ENCODE measurements at places on chromosomes 4 and X.

- no peak for DNase-seq
Measured at GRCh38 chrX:130531066-130531465, 129.3 kb downstream of the RBMX2 start.

GRCh38 chr4:19494961-19495360, 756.7 kb upstream of the SLIT2 start:
- DNase-seq: no peak

DNA sequence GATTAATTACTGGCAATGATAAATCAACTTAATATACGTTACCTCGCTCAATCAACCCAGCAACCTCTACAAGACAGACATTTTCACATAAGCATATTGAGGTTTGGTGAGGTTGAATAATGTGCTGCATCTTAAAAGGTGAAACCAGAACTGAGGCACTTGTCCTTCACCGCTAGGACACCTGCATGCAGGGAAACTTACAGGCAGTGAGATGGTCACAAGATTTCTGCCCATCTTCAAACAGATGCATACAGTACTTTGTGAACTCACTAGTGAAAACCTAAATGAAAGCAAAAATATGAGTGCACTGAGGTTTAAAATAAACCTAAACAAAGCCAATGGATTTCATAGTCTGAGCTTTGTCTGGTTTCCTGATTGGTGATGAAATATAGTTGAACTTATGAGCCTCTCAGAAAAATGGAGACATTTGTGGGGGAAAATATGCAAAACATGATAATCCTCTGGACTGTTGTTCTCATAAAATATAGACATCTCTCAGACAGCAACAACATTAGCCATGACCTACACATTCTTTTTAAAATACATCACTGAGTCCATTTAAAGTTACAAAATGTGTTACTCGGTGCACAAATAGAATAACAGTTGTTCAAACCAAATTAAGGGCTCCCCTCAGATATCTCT, 20.9 kb upstream of the PRSS12 start:
- no peak for DNase-seq

DNA sequence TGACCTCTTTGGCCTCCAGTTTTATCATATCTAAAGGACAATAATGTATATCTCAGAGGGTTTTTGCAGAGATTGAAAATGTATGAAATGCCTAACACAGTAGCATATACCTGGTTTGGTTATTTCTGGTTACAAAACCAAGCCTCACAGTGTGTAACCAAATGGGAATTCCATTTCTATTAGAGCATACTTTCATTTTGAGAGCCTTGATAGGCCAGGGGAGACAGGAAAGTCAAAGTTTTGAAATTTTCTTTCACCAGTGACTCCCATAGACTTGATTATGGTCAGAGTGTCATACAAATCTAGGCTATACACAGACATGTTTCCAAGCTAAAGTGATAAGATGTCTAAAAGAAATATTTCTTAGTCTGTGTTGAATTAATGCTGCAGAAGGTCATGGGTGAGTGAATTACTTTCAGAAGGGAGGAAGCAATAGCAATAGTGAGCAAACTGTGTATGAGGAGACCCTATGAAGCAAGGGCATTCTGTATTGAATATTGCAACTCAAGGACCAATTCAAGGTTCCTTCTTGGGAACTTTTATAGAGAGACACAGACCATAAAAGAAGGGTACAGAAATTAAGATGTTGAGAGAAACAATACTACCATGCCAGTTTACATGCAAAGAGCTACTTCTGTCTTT, 151.1 kb downstream of the PDE5A start:
- DNase-seq: no peak

DNA sequence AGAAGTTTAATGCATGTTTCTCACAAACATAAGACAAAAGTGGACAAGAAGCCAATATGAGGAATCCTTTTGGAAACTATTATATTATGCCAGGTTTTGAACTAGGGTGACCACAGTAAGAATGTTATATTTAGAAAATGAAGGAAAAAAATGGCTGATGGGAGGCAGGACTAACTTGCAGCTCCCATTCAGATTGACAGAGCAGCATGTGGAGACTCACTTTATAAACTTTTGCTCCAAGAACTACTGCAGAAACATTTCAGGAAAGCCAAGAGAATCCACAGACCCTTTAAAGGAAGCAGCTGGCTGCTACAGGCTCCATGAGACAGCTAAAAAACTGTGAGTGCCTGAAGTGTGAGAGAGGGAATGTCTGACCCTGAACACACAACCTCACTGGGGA, 738.6 kb upstream of the GRIA3 start:
- DNase-seq: no peak

GRCh38 chr4:102869569-102870197, 891 bp downstream of the CISD2 start:
- no peak for DNase-seq

DNA sequence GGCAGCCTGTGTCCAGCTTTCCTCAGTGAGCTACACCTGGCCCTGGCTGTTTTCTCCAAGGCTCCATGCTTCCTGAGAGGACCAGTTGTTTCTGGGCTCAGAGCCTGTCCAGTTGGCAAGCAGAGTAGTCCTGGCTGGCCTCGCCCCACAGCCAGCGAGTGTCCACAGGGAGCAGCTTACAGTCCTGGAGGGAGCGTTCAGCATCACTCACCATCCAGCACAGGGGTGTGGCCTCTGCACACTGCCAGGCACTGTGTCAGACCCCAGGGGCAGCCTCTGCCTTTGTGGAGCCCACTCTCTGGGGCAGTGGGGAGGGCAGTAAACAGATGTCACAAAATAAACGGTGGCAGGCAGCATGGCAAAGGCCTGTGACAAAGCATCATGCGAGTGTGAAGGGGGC, 23.9 kb downstream of the EVC start:
- no peak for DNase-seq

- no peak for DNase-seq
Measured at GRCh38 chr4:71270901-71271300, 67.9 kb upstream of the SLC4A4 start.

- no peak for DNase-seq
Measured at GRCh38 chr4:153804722-153805121, 15.8 kb upstream of the SFRP2 start.

DNA sequence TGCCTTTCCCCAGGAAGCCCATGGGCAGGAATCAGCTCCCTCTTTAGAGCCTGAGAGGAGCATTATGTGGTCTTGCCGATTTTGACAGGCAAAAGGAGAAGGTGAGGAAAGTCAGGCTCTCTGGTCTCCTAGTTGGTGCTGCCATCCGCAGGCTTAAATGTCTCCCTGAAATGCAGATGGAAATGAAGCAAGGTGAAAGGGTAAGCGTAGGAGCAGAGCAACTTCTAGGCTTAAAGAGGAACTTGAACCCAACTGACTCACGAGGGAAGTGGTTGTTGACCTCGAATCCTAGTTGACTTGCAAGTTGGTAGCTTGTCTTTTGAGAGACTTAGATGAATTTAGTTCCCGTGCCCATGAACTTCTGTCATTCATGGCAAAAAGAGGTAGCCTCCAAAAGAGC, 205.9 kb downstream of the PTTG2 start:
- DNase-seq: no peak

DNA sequence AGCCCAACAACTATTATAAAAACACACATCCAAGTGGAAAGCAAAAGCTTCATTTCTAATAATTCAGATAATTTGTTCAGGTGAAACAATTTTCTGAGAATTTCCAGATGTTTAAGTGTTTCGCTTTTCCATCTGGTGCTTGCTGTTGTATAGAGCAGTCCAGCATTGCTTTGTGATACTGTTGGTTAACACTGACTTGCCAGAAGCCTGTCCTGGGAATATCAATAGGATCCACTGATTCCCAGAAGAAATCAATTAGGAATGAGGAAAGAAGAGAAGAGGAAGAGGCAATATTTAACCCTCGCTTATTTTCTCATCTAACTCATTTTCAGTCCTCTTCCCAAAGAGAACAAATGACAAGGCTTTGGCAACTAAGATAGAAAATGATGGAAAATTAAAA, 94.9 kb upstream of the DDIT4L start:
- no peak for DNase-seq

- no peak for DNase-seq
Measured at GRCh38 chrX:11427453-11428071, 134.3 kb downstream of the AMELX start.

GRCh38 chr4:62644372-62644771, 1444.2 kb downstream of the ADGRL3 start:
- DNase-seq: no peak

- DNase-seq: no peak
Measured at GRCh38 chrX:49309401-49309981, 6.0 kb downstream of the GAGE10 start.

DNA sequence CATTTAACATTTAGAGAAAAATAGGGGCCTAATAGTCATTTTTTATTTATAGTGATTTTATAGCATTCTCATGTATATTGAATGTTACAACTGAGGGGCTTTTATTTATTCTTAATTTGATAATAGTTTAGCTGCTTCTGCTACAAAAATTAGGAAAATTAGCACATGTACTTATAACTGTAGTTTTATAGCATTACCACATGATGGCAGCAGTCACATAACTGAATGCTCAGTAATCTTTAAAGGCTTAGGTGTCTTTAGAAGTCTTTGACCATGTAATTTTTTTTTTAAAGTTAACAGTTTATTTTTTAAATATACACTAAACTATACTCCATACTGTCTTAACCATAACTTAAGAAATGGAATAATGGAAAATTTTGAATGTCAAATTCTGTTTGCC, 136.6 kb downstream of the STAG2 start:
- DNase-seq: no peak

- DNase-seq: no peak
Measured at GRCh38 chr4:118988635-118988972, 100.0 kb downstream of the SYNPO2 start.

- no peak for DNase-seq
Measured at GRCh38 chrX:150063138-150063518, 124.8 kb upstream of the EOLA2 start.

- DNase-seq: no peak
Measured at GRCh38 chr4:92253550-92253949, 50.2 kb upstream of the GRID2 start.

GRCh38 chr4:72366601-72367000, 202.4 kb downstream of the ADAMTS3 start:
- no peak for DNase-seq

DNA sequence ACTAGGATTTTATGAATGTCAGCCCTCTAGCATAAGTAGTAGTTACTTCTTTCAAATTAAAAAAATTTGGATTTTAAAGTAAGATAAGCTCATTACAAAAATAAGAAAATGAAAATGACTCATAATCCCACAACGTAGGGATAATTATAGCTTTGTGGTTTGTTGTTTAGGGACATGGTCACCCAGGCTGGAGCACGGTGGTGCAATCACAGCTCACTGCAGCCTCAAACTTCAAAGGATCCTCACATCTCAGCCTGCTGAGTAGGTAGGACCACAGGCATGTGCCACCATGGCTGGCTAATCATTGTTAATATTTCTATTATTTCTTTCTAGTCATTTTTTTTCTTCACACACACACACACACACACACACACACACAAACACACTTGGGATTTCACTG, 57.6 kb downstream of the PLAC1 start:
- no peak for DNase-seq

- DNase-seq: no peak
Measured at GRCh38 chr4:53852343-53852742, 212.1 kb downstream of the CHIC2 start.

DNA sequence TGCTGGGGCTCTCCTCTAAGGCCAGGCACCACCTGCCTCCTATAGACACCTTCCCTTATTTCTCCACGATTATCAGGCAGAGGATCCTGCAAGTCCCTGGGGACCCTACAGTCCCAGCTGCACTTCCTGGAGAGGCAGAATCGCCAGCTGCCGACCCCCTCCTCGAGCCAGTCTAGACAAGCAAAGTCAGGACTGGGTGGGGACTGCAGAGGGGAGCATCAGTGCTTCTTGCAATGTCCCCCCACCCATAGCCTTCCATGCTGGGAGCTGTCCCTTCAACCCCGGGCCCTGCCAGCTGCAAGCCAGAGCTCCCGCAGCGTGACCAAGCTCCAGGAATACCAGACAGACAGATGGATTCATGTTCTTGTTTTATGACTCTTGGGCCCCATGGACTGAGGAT, 1.4 kb upstream of the CRMP1 start:
- no peak for DNase-seq

DNA sequence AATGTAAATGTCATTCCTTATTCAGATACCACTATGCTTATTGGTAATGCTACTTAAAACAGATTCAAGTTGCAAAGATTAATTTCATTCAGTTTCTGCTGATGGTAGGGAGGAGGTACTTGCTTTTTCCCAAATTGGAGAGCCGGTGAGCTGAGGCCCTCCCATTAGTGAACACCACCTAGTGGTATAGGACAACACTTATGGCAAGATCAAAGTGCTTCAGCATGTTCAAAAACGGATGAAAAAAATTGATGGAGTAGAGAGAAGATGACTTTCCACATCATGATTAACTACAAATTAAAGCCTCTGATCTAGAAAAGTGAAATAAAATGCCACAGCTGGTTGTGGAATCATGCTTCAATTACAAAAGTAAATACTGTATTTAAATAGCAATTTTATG, 112.9 kb downstream of the MBNL3 start:
- DNase-seq: no peak

DNA sequence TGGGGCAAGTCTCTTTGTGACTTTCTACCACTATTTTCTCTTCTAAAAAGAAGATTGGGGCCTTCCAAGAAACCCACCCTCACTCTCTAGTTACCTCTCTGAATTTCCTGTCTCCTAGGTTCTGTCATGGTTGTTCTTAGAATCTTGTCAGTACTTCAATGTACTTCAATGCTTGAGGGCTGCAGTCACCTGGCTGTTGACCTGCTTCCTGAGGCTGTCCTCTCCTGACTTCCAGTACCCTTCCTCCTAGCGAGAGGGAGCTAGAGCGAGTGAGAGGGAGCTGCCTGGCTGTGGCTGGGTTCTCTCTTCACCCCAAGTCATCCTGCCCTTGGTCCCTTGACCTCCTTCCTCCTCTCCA, 17.7 kb downstream of the CD99L2 start:
- no peak for DNase-seq

DNA sequence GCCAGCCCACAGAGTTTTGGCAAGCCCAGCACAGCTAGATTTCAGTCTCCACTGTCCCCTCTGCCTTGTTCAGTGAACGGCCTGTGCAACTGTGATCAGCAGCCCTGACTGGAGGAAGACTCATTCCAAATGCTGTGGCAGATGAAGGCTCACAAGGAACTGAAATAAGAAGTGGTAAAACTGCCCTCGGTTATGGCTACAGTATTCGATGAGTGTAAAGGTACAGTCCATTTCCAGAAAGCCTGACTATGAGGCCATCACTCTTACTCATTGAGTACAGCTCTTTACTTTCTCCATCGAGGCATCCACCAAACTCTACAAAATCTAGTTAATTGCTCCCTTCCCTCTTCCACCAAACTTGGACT, 69.1 kb downstream of the RHOH start:
- DNase-seq: no peak

- DNase-seq: no peak
Measured at GRCh38 chr4:57182132-57182874, 72.1 kb upstream of the IGFBP7 start.

- no peak for DNase-seq
Measured at GRCh38 chrX:13937370-13938050, 92.2 kb downstream of the GEMIN8 start.

DNA sequence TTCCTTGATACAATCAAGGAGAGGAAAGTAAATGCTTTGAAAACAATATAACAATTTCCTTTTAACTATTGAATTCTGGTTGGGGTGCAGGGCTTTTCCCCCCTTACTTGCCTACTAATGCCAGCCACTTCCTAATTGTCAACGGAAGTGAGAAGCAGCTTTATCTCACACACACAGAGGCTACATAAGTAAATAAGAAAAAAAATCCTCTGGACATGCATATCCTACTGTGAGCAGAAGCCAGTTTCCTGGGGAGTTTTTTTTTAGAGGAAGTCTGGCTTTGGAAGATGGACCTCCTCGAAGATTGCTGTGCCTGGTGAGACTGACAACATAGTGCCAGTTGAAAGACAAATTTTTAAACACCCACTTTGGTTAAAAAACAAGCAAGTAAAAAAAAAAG, 180.6 kb downstream of the OPHN1 start:
- DNase-seq: no peak
